MCF 10A (cell line): ENCODE measurements at places on chromosomes 5 and 9. TPM values are rescaled to one million over a fixed set of nuclear protein-coding genes. Genes with fewer than 3 reads are reported as not detected.

Gene MYMK
- not detected in 2 replicates for total RNA-seq

Gene F2RL1
- 30.7 and 34.9 TPM in 2 replicates for total RNA-seq

DNA sequence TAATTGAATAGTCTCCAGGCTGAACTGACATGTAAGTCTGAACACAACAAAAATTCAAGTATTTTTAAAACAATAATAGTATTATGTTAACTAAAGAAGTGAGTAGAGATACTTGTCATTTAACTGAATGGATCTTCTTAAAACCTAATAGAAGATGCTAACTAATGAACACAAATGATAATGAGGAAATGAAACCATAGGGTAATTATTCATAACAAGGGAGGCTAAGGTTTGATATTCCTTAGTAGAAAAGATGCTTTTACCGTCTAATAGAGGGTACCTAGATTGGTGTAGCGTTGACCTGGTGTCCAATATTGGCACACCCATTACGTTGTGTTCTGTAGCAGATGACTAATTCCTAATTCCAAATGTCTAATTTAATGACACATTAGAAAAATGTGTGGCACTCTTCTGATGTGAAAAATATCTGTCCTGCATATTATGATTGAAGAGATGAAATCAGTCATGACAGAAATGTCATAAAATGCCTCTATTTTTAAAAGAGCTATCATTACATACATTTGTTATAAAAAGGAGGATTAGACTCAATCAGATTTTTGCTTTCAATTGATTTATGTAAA lies 14.9 kb upstream of the DAB2 start:
- no peak overlapping the region for H3K27ac ChIP-seq
- DNase-seq: no peak
- no peaks in the 10 kb centered on the region for H3K36me3 ChIP-seq
- H3K4me3 ChIP-seq: no peak overlapping the region
- no peaks in the 10 kb centered on the region for H3K4me1 ChIP-seq

- no peak overlapping the region for H3K4me3 ChIP-seq
- no peak for DNase-seq
- H3K27me3 ChIP-seq: no peaks in the 10 kb centered on the region
- H3K36me3 ChIP-seq: no peaks in the 10 kb centered on the region
Observed at GRCh38 chr5:27855491-27855890, 817.1 kb upstream of the CDH9 start.

DNA sequence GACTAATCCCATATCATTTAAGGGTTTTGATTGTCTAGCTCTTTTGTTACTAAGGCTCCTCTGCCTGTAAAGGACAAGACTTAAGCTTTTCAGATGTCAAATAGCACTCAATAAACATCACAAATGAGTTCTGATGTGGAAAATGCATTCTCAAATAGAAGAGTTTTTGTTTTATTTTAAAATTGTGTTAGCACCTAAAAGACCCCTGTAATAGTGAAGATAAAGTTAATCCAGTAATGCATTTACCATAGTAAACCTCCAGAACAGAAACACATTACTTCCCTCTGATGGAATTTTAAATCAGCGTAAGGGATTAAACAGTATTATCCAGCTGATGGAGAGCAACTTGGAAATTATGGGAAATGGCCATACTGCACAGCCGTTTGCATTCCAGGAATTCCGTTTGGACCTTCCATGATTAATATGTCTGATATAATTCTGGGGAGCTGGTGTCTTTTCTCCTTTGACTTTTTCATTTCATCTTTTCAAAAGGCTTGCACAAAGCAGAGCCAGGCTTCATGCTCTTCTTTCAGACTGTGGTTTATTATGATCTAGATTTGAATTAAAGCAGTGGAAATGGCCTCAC lies 105.6 kb downstream of the PPP2R2B start:
- no peaks in the 10 kb centered on the region for H3K4me1 ChIP-seq
- H3K4me3 ChIP-seq: no peak overlapping the region
- H3K36me3 ChIP-seq: no peaks in the 10 kb centered on the region
- no peaks in the 10 kb centered on the region for H3K27me3 ChIP-seq
- no peak overlapping the region for H3K27ac ChIP-seq
- DNase-seq: no peak

Gene PHF24
- total RNA-seq: not detected in 2 replicates

DNA sequence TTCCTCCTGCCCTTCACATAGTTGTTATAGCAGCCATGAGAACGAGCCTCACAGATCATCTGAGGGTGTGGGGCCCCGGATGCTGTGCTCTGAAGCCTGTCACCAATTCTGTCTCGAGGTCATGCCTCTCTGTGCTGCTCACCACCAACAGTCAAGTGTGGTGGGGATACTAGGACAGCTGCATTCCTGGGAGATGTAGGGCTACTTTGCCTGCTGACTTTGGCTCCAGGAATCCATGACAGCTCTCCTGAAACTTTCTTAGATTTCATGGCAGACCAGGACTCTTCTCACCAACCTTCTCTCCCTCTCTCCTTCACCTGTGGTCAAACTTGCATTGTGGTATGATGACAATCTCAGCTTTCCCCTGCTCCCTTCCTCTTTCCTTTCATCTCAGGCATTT lies 395.9 kb downstream of the PSAT1 start:
- no peak for DNase-seq
- H3K4me3 ChIP-seq: no peak overlapping the region

Gene C9orf50
- 0.20 TPM in 1 of 2 replicates, not detected in the other for total RNA-seq

DNA sequence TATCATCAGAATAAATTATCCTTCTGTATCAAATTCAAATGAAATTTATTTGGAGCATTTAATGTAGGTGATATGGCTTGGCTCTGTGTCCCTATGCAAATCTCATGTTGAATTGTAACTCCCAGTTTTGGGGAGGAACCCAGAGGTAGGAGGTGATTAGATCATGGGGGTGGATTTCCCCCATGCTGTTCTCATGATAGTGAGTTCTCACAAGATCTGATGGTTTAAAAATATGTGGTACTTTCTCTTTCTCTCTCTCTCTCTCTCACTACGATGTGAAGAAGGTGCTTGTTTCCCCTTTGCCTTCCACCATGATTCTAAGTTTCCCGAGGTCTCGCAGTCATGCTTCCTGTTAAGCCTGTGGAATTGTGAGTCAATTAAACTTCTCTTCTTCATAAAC lies 678.4 kb upstream of the RGMB start:
- H3K27ac ChIP-seq: no peak overlapping the region
- DNase-seq: no peak

DNA sequence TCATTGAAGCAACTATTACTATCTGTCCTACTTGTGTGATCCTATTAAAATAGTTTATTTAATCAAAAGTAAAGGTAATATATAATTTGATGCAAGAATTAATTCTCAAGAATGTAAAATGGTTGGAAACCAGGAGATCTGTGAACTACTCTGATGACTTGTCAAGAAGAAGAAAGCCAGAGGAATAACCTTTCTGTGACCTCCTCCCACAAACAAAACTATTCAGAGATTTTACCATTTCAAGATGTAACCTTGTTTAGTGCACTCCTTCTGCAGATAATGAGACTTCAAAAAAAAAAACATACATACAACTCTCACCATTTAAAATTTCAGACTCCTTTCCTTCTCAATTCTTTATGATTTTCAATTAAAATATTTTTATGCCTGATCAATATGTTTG lies 79.5 kb downstream of the RFX3 start:
- H3K4me1 ChIP-seq: no peaks in the 10 kb centered on the region
- DNase-seq: no peak
- H3K36me3 ChIP-seq: no peaks in the 10 kb centered on the region

GRCh38 chr5:80668016-80668969 lies 13.5 kb upstream of the DHFR start:
- H3K4me1 ChIP-seq: no peaks in the 10 kb centered on the region
- no peak for DNase-seq
- H3K4me3 ChIP-seq: no peak overlapping the region
- no peak overlapping the region for H3K27ac ChIP-seq

DNA sequence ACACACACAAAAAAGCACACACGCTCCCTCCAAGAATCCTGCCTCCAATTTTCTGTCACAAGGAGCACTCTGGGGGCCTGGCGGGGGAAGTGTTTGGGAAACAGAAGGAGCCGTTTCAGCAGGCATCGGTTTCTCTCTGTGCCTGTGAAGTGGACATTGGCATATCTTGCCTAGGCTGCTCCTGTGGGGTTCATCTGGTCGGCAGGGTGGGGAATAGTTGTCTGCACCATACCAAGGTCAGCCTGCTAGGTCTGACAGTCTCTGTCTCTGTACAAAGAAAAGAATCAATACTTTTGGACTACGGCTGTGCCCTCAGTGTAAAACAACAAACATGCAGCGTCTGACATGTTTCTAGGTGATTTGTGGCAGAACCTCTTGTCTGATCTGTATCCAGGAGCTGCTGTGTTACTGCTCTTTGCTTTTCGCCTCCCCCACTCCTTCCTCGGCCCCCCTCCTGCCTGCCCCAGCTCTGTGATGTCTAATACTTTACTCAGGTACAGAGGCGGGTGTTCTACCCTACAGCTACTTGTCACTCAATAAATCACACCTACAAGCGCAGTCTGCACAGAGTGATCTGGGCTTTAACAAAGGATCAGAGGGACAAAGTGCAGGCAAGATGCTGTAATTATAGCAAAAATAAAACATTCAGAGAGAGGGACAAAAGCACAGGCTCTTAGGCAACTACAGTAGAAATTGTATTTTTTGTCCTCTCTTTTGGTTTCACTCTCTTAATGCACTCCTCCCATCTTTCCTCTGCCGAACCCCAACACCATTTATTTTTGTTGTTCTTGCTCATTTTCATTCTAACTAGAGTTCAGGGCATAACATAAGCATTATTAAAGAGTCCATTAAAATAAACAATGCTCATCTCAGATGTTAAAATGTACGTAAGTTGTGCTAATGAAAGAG lies 216.7 kb downstream of the BNC2 start:
- peaks cover 6% of the 10 kb centered on the region for H3K4me1 ChIP-seq
- no peak for DNase-seq
- peaks cover 23% of the 10 kb centered on the region for H3K27me3 ChIP-seq
- no peak overlapping the region for H3K27ac ChIP-seq
- no peak overlapping the region for H3K4me3 ChIP-seq

DNA sequence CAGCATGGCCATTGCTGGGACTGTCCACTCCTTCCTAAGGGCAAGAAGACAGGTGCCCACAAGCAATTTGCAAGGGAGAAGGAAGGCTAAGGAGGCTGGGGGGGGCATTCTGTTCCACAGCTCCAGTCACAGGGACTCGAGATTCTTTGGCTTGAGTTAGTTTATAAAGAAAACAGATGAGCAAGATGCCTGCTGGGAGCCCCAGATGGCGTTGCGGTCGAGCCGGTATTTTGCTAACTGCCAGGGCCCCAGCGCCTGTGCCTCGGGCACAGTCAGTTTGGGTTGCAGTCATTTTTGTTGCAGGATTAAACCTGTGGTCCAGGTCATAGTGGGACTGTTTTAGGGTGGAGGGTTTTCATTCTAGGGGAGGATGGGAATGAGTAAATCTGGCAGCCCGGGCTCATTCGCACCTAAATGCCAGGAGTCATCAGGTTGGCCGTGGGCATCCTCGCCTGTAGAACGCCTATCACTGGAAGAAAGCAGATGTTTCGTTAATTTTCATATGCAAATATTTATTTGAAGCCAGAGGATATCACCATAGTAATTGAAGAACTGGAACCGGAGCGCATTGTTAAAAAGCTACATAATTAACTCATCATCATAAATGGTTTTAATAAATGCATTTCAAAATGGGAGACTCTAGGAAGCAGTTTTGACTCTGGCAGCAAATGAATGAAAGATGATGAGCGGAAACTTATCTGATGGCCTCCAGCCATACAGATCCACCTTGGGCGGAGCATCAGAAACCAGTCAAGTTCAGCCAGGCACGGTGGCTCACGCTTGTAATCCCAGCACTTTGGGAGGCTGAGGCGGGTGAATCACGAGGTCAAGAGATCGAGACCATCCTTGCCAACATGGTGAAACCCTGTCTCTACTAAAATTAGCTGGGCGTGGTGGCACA lies 87.1 kb upstream of the FCN2 start:
- H3K4me3 ChIP-seq: no peak overlapping the region
- peaks cover 69% of the 10 kb centered on the region for H3K27me3 ChIP-seq
- peaks cover 18% of the 10 kb centered on the region for H3K4me1 ChIP-seq
- no peak for DNase-seq

Gene CEL
- total RNA-seq: 1.4 and 1.9 TPM in 2 replicates

Gene PPP3R2
- total RNA-seq: not detected in 2 replicates

Gene FGF18
- not detected in 2 replicates for total RNA-seq

GRCh38 chr5:43561356-43561755 lies 4.5 kb upstream of the PAIP1 start:
- no peaks in the 10 kb centered on the region for H3K36me3 ChIP-seq
- H3K4me3 ChIP-seq: no peak overlapping the region
- H3K27me3 ChIP-seq: no peaks in the 10 kb centered on the region
- DNase-seq: no peak
- H3K4me1 ChIP-seq: peaks cover 6% of the 10 kb centered on the region

GRCh38 chr9:134811079-134811672 lies 69.4 kb upstream of the FCN2 start:
- no peak for DNase-seq
- H3K36me3 ChIP-seq: no peaks in the 10 kb centered on the region
- peaks cover 49% of the 10 kb centered on the region for H3K27me3 ChIP-seq
- no peaks in the 10 kb centered on the region for H3K4me1 ChIP-seq
- no peak overlapping the region for H3K27ac ChIP-seq
- H3K4me3 ChIP-seq: no peak overlapping the region

Gene LMNB1
- 19.6 and 31.6 TPM in 2 replicates for total RNA-seq

DNA sequence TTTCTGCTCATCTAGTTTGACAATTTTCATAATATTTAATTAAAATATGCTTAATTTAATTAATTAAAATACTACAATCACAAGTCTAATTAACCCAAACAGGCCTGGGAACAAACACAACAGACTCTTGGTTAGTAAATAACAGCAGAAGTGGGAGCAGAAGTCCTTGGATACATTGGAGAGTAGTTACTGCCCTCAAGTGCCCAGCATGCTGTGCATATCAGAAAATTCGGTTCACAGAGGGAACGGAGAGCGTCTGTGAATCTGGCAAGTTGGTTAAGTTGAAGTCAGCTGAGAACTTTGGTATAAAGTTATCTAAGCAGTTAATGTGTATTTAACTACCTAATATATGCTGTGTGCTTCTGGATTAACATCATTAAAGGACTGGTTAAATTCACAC lies 87.0 kb upstream of the ATG10 start:
- no peak overlapping the region for H3K27ac ChIP-seq
- no peak for DNase-seq
- H3K4me1 ChIP-seq: no peaks in the 10 kb centered on the region
- no peaks in the 10 kb centered on the region for H3K27me3 ChIP-seq

DNA sequence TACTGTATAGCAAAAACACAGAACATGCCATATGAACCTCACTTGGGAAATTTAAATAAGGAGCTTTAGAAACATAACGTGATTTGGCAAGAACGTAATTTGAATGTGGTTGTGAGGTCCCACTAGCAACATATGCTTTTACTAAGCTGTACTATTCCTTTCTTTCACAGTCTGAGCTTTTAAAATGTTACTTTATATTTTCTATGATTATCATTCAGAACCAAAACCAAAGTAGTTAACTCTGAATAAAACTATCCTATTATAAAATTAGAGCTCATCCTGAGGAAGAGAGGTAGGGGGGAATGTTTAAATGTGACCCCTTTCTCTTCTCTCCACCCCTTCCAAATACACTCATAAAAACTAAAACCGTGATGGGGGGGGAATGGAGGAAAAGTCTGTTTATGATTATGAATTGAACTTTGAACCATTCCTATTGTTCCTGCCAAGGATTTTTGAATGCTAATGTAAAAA lies 435.7 kb downstream of the NFIB start:
- H3K36me3 ChIP-seq: no peaks in the 10 kb centered on the region
- no peak overlapping the region for H3K27ac ChIP-seq
- no peak overlapping the region for H3K4me3 ChIP-seq
- H3K4me1 ChIP-seq: peaks cover 2% of the 10 kb centered on the region

- H3K4me1 ChIP-seq: peaks cover 47% of the 10 kb centered on the region
- no peaks in the 10 kb centered on the region for H3K27me3 ChIP-seq
- peaks cover 7% of the 10 kb centered on the region for H3K36me3 ChIP-seq
- peak; percentile 64 for DNase-seq
- H3K27ac ChIP-seq: peak overlapping the region; percentile 87
Observed at GRCh38 chr9:444528-444927, 229.9 kb downstream of the DOCK8 start.
